ENCODE measurements at places on chromosomes 12 and 14.

DNA sequence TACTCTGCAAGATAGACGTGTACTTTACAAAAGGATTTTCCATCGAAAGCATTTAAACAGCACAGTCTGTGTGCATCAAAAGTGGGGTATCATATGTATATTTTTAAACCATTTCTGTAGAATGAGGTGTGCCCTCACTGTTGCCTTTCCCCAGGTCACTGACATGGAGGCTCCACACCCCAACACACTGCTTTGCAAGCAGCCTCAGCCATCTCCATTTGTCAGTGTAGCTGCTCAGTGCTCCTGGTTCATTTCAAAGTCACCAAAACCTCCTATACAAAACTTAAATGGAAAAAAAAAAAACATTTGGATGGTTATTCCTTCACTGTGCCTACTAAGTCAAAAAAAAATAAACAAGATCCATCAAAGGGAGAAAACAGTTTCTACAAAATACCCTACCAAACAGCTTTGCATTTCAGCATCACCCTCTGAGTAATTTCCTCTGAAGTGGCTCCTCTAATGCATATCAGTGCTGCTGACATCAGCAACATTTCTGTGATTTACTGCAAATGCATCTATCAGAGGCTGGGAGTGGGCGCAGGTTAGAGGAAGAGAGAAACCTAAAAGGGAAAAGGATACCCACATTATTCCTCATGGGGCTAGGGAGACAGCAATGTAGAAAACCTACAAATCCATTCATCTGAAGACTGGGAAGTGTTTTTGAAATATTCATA is 46.0 kb downstream of the KCNK10 start:
- no peak for DNase-seq

DNA sequence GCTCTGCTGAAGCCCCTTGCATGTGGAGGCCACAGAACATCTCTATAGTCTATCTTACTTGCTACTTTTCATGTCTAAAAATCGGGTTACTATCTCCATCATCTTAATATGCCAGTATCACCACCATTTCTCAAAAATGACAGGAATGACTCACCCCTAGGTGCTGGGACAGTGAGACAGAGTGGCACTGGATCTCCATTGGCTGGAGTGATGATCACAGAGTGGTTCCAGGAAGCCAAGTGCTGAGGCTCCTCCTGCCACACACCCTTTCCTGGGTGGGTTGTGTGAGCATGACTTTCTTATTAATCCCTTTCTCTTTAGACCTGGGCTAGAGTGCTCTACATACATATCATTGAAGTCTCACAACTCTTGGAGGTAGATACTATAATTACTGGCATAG is 3.3 kb upstream of the ASCL1 start:
- DNase-seq, result no peak

GRCh38 chr12:108788076-108788782 is 56.9 kb upstream of the CORO1C start:
- no peak for DNase-seq

- no peak for DNase-seq
These were observed 1088.3 kb upstream of the SEL1L start for GRCh38 chr14:82621881-82622450.

- no peak for DNase-seq
These were observed 39.1 kb upstream of the ESRRB start for GRCh38 chr14:76336876-76337275.

- peak; percentile 46 for DNase-seq
These were observed 17.0 kb upstream of the BCL7A start for GRCh38 chr12:122004633-122005071.

DNA sequence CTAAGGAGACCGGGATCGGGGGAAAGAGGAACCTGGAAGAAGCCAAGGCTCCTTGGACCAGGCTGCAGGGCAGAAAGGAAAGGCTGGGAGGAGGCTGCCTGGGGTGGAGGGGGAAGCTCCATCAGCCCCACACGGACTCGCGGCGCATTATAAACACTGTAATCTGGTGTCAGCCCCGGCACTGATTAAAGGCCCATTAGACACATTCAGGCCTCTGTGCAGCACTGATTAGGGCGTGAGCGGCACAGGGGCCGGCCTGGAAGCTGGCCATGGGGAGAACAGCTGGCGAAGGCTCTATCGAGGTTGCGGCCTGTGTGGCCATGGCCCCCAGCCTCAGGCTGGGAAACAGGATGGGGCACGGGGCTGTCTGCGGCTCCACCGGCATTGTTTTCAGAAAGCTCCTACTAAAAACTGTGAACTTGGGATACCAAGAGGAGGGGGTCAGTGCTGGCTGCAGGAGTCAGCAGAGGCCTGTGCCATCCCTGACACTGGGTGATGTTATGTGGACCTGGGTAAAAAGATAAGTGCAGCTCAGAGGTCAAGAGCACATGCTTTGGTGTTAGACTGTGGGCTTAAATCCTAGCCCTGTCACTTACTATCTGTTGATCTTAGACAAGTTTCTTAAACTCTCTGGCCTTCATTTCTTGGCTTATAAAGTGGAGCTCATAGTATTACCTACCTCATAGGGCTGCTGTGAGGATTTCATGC is 10.6 kb downstream of the ACVRL1 start:
- no peak for DNase-seq
